ENCODE measurements at places on chromosomes 11 and 22.

DNA sequence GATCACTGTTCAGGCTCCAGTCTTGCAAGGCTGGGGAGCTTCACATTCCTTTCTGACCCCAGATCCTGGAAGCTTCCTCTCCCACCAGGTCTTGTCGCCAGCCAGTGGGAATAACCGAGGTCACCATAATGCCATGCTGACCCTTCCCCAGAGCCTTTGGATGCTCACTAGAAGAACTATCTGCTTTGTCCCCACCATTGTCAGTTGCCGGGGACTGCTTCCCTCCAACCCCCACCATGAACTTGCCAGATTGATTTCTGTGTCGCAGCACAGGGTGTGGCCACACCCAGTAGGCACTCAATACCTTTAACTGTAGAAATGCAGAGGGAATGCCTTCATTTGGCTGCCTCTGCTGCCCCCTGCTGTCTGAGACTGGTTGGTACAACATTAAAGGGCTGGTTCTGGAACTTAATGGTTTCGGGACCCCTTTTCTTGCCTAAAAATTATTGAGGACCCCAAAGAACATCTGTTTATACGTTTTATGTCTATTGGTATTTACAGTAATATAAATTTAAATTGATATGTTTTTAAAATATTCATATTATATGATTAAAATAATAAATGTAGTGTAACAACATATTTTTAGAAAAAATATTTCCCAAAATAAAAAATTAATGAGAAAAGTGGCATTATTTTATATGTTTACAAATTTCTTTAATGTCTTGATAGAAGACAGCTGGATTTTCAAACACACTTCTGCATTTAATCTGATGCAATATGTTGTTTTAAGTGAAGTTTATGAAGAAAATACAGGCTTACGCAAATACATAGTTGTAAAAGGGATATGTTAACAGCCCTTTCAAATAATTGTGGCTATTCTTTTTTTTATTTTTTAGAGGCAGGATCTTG is 6.7 kb upstream of the GDPD5 start:
- DNase-seq, result peak; percentile 73

GRCh38 chr11:94130298-94131046 is 1.8 kb downstream of the PANX1 start:
- DNase-seq, result no peak

- no peak for DNase-seq
Measured at GRCh38 chr11:112524798-112525197, 264.1 kb upstream of the PLET1 start.

DNA sequence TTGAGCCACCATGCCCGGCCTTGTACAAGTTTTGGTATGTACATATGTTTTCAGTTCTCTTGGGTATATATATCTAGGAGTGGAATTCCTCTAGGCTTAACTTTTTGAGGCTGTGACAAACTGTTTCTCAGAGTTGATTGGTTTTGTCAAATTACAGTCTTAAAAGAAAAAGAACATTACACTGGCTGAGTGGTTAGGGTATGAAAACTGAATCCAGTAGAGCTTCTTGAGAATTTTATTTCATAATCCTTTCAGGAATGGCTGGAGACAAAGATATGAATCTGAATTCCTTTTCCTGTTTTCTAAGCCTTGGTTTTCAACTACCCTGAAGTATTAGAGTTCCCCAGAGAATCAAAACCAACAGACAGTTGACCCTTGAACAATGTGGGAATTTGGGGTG is 6.5 kb downstream of the METTL15 start:
- no peak for DNase-seq

GRCh38 chr11:65412271-65413076 is 10.1 kb upstream of the NEAT1 start:
- no peak for DNase-seq

DNA sequence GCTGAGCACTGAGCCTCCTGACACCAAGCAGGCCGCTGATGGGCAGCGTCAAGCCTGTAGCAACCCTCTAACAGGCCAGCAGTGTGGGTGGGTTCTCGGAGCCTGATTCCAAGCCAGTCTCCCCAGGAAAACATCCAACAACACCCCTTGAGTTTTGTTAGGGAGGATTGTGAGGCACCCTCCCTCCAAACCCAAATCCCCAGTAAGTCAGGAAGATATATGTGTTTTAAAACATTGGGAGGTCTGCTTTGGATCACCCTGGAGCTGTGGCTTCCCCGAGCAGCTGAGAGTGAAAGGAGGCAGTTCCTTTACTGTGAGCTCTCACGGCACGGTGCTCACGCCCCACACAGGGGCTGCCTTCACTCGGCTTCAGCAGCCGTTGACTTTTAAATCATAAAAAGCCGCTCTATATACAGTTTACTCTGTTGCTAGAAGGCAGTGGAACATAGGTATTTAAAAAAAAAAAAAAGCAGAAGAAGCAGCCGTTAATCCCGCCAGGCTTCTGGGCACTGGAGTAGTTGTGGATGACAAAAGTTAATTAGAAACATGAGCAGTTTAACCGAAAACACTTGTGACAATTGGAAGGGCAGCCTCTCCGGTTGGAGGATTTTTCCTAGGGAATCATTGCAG is 218.6 kb downstream of the NAV2 start:
- no peak for DNase-seq

- no peak for DNase-seq
Measured at GRCh38 chr11:95193541-95193940, 37.5 kb downstream of the SESN3 start.

- DNase-seq, result no peak
Measured at GRCh38 chr11:96109331-96110030, 185.6 kb upstream of the MTMR2 start.

DNA sequence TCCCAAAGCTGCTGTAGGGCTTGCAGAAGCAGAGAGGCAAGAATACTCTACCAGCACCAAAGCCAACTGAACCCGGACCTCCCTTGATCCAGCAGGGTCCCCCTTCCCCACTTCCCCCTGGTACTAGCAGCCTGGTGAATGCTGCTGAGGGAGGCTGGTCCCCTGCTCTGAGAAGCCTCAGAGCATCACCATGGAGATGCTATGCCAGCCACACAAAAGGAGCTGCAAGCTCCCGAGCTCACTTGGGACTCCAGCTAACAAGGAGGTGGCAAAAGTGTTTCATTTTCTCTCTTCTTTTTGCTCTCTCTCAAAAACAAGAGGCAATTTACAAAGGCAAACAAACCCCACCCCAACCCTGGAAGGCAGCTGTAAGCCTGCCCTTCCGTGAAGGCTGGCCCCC is 509.8 kb downstream of the BUD13 start:
- DNase-seq, result no peak

DNA sequence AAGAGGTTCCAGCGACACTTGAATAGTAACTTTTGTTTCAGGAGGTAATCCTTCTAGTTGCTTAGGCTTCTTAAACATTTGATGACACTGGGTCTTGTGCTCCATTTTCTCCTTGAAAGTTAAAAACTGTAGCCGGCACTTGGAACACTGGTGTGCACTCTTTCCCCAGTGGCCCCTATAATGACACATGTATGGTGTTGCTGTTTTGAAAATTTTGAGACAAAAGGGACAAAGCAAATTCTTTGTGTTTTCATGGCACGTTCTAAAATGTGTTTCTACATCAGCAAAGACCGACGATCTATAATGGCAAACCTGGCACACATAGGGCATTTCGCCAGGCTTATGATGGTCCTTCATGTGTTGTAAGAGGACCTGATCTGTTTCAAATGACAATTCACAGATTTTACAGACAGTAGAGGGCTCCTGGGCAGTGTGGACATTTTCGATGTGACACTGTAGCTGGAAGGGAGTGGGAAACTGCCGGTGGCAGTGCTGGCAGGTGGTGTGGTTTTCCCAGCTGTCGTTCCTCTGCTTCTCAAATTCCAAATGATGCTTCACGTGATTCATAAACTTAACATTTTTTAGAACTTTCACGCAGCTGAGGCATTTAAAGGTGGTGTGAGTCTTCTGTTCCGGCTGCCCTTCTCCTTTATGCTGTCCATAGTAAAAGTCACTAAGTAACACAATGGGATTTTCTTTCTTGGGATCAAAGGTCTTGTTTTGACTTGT is 20.5 kb downstream of the ZNF280B start:
- DNase-seq, result no peak

GRCh38 chr11:46489656-46490560 is 98.3 kb upstream of the CHRM4 start:
- DNase-seq, result peak; percentile 17

DNA sequence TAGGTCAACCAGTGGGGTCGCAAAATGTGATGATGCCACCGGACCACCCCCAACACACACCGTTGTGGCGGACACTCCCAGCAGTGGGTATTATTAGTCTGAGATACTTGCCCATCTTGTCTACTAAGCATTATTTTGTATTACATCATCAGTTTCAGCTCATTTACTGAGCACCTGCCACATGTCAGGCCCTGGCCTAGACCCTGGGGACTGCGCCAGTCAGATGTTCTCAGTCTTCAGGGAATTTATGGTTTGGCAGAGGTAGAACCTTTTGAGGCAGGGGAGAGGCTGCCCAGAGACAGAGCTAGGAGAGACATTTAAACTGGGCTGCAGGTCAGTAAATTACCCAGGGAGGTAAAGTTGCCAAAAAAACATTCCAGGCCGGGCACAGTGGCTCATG is 43.1 kb upstream of the GCAT start:
- no peak for DNase-seq

DNA sequence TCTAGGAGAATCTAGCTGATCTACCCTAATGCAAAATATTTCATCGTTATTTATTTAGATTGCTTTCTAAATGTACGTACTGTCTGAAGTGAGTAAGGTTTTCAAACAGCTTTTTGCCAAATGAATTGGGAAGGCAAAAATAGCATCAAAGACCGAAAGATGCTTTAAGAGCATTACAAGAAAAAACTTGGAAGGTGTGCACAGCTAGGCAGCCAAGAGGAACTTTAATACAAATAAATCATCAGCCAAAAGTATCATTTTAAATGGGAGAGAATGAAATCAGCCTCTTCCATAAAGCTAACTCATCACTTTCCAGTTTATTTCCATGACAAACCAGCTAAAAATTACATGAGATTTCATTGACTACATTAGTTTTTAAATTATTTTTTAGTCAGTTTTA is 30.2 kb upstream of the CFAP300 start:
- DNase-seq, result no peak
